ENCODE measurements at places on chromosomes 3 and 15.

GRCh38 chr3:109982201-109982600, 644.9 kb upstream of the DPPA4 start:
- DNase-seq = no peak

DNA sequence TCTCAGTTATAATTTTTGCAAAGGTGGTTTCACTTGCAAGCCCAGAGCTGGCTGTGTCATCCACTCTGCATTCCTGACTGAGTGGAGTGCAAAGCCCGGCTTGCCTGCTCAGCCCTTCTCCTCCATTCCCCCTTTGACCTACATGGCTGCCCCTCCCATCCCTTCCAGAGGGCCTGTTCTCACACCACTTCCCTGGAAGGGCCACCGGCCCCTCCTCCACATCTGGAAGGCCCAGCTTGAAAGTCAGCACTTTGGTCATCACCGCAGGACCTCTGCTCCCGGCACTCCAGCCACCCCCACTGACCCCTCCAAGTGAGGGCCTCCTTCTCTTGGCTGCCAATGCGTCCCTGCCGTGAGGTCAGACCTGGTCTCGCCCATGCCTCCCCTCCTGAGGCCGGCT, 74.1 kb upstream of the RNF7 start:
- no peak for DNase-seq

DNA sequence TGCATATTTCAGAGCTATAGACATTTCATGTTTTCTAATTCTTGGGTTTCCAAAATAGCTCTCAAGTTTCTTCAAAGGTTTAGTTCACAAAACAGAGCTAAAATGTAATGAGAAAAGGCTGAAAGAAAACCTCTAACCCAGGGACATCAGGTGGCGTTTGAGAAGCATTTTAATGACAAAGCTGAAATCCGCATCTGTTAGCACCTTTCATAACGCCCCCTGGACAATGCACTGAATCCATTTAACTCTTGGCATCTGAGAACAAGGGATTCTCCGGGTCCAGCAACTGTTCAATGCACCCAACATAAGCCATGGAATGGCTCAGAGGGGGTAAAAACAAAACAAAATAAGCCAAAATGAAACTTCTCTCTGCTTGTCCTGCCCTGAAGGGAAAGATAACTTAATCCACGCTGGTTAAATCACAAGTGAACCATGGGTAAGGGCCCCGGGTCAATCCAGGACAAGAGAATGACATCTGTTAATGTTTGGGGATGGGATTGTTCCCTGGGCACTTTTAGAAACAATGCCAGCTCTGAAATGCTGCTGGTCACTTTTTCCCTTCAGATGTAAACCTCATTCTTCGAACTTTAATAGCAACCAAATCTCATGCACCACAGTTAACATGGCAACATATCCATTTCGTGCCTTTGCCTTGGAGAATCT, 466.2 kb upstream of the ADAMTS9 start:
- no peak for DNase-seq

DNA sequence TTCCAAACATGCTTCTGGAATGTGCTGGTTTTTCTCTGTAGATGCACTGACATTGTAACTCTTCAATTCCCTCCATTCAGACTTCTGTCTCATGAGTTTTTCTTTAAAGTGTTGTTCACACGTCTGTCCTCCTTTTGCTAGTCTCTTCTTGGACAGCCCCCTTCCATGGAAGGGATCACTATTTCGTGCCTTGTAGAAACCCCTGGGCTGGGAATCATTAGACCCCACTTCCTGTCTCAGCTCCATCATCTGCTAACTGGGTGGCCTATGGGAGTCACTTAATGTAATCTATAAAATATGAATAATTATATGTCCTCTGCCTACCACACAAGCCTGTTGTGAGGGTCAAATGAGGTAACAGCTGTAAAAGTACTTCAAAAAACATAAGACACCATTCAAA, 110.6 kb downstream of the THSD4 start:
- no peak for DNase-seq

DNA sequence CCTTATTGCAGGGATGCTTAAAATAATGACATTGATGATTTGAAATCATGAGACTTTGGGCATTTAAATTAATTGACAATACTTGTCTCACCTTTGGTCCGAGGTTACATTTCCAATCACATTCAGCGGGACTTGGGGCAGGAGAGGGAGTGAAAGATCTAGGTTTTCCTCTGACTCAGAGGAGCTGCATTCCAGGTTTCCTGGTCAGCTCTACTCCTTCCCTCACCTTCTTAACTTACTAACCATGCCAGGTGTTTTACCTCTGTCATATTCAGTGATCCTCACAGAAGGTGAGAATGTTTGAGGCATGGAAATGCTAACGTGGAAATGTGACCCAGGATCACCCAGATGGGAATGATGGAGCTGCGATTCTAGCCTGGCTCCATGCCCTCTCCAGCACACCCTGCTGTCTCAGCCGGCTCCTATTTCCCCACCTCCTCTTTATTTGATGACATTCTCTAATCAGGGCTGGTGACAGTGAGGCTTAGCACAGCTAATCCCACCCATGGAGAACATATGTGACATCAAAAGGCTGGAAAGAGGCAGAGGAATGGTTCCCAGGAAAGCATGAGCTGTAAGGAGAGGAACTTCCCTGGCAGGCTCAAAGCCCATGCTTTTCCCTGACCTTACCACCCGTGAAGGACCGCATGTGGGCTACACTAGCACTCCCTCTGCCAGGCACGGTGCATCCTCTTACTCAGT, 38.7 kb downstream of the THSD4 start:
- DNase-seq = no peak

DNA sequence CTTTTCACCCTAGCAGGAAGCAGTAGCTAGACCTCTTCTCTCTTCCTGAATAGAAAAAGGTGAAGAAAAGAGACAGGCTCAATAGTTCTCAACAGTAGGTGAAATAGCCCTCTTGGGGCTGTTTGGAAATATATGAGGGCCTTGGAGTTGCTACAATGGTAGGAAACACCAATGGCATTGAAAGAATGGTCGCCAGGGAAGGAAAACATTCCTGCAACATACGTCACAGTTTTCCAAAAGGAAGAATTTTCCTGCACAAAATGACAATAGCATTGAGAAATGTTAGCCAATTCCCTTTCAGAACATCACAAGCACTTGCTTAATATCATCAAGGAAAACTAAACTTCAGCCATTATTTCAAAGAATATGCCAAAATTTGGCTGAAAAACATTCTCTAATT, 484.5 kb downstream of the IGSF11 start:
- DNase-seq = no peak

All from stimulated activated CD8-positive, alpha-beta memory T cell treated with anti-CD3 and anti-CD28 coated beads, Interleukin-15, amount 100 ng/mL, for 1 hour (primary cell).